ENCODE measurements at places on chromosomes 1 and 21. TPM values are rescaled to one million over a fixed set of nuclear protein-coding genes. Genes with fewer than 3 reads are reported as not detected.

MECR gene
- total RNA-seq = 41.1 TPM

ZBED6 gene
- 13.5 TPM for total RNA-seq

PGLYRP3 gene
- not detected for total RNA-seq

BEND5 gene
- total RNA-seq = 1.1 TPM

CHODL gene
- not detected for total RNA-seq

Measured in CD8-positive, alpha-beta memory T cell (primary cell).